Activated T-helper 17 cell treated with anti-CD3 and anti-CD28 coated beads, Interleukin-2, amount 50 U/mL, for 72 hours (primary cell): ENCODE measurements at places on chromosomes 16 and 17. TPM values are rescaled to one million over a fixed set of nuclear protein-coding genes. Genes with fewer than 3 reads are reported as not detected.

ICAM2 gene
- total RNA-seq, result 43.0 TPM

GRCh38 chr17:82065193-82065637 is 389 bp downstream of the DUS1L start:
- peak; percentile 59 for ATAC-seq

DNA sequence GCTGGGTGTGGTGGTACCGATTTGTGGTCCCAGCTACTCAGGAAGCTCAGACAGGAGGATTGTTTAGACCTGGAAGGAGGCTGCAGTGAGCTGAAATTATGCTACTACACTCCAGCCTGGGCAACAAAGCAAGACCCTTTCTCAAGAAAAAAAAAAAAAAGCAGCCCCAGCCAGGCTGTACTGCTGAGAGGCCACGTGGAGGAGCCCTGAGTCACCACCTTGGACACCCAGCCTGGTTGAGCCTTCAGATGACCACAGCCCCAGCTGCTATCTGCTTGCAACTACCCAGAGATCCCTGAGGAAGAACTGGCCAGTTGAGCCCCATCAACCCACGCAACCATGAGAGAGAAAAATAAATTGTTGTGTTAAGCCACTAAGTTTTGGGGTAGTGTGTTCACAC is 23.6 kb upstream of the GPRC5C start:
- no peak for ATAC-seq

- no peak for ATAC-seq
These were observed 74.2 kb downstream of the CRISPLD2 start for GRCh38 chr16:84893849-84894599.

- ATAC-seq, result peak; percentile 76
These were observed 27.8 kb downstream of the GNPTG start for GRCh38 chr16:1379304-1380076.

- no peak for ATAC-seq
These were observed 20.8 kb downstream of the SRP68 start for GRCh38 chr17:76051561-76051960.

DNA sequence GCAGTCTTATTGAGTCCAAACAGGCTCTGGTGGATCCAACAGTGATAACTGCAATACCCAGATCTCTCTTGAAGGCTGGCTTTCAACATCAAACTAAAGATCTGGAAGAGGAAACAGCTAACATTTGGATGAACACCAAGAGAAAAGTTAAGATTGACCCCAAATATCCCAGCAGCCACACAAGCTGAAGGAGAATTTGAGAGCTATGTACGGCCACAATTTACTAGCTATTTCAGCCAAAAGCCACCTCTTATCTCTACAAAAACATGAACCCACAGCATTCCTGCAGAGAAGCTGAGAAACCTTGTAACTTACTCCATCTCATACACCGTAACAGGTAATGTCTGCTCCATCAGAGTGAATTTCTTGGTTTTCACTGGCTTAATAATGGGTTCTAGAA is 14.3 kb downstream of the EFTUD2 start:
- ATAC-seq, result no peak

DNA sequence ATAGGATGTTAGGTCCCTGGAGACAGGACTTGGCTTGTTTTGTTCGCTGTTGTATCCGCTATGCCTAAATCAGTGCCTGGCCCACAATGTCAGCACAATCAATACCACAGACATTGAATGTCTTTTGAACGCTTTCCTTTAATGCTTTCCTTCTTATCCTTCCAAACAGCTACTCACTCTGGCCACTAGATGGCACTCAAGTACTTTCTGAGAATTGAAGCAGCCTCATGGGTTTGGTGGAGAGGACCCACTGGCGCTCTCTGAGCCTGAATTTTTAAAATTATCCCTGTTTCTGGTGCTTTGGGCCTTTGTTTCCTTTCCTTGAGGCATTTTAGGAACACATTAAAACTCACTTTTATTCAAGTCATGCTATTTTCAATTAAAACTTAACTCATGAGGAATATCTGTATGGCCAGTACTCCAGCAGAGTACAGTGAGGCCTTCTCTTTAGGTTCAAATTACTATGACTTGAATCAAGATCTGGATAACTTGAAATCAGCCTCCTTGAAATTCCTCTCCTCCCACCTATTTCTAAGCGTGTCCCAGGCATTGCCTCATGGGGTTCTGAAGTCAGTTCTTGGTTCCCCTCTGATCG is 3.2 kb upstream of the NLRP1 start:
- ATAC-seq, result no peak

TBC1D28 gene
- not detected for total RNA-seq

DNA sequence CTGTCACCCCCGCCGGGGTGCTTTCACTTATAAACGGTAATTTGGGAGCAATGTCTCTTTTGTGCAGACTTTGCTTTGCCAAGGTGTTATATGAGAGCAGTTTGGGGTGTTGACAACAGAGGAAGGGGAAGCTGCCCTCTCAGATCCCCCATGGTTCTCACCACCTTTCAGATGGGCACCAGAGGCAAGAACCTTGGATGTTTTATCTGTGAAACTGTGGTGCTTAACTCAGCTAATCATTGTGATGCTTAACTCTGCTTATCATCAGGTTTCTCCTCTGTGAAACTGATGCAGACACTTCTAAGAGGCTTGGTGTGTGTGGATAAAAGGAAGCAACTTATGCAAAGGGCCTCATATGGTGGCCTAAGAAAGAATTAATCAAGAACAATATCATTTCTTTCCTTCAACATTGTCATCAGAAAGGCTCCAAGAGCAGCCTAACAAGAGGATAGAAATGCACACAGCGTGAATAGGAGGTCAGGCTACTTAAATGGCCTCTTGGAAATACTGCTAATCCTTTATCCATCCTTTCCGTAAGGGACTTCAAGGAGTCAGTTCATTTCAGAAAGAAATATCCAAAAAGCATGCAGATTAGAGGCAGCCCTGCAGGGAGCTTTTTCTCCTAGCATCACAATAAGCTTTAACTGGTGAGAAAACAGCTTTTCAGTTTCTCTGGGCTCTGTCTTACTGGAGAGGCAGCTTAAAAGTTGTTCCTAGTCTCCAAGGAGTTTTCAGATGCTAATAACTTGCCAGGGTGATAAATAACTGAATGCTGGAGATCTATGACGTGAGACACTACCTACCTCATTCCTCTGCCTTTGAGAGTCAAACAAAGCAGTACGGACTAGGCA is 55.1 kb upstream of the CLEC3A start:
- ATAC-seq, result no peak
